NCI-H1930 (cell line): ENCODE measurements at places on chromosomes 13 and 19.

DNA sequence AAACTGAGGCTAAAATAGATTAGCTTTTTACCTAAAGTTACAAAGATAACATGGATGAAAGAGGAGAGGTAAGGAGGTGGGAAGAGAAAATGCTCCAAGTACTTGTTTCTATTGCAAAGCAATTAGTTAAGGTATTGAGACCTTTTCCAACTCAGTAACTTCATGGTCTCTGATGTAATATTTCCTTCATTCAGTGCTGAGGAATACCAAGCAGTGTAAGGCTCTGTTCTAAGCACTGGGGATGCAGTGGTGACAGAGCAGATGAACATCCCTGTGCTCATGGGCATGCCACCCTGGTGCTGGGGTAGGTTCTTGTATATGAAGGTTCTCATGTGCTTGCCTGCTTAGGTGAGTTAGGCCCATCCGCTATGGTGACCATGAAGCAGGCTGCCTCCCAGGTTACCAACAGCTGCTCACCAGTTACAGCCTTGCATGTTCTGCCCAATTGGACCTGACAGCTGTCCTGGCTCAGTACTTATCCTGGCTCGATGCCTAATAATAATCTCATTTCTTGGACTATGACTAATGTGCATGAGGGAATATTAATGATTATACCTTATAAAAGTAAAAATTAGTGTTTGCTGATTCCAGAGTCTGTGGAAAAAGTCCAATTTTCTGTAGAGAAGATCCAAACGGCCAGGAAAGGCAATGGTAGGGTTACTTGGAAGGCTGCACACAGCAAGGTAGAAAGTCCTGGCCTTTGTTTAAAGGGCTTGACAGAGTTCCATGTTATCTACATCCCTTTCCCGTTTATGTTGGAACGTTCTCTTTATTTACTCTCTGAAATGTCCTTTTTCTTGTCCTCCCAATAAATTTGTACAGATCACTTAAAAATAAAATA is 48.3 kb downstream of the LATS2 start:
- DNase-seq: no peak

- DNase-seq: no peak
These were observed 924 bp downstream of the RGCC start for GRCh38 chr13:41458187-41458760.

DNA sequence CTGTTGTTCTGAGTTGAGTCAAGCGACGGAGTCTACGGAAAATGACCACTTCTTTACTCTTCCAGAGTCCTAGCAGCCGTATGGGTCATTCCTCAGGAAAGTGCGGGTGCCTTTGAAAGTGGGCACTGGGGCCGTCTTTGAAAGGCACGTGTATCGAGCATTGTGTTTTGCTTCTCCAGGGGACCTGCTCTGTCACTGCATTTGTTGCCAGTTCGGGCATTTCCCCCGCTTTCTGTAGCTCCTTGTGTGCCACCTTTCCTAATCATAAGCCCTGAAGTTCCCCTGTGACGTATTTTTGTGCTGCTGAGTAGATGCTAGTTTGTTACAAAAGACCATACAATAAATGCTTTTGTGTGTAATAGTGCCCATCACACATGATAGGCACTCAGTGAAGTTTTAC is 24.4 kb downstream of the SPATA13 start:
- no peak for DNase-seq

DNA sequence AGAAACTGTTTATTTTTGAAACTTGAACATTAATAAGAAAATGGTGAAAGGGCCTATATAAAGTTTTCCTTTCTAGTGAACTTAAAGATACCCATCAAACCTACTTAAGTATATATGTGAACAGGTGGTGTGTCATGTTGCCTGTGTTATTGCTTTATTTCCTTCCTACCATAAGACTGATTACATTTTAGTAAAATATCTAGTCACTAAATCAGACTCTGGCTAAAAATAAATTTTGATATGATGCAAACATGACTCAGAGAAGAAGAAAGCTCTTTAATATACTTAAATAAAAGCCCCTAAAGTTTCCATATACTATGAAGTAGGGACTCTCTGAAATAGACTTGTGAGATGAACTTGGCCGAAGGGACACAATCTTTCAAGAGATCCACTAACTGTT is 35.1 kb upstream of the FBXL3 start:
- no peak for DNase-seq

DNA sequence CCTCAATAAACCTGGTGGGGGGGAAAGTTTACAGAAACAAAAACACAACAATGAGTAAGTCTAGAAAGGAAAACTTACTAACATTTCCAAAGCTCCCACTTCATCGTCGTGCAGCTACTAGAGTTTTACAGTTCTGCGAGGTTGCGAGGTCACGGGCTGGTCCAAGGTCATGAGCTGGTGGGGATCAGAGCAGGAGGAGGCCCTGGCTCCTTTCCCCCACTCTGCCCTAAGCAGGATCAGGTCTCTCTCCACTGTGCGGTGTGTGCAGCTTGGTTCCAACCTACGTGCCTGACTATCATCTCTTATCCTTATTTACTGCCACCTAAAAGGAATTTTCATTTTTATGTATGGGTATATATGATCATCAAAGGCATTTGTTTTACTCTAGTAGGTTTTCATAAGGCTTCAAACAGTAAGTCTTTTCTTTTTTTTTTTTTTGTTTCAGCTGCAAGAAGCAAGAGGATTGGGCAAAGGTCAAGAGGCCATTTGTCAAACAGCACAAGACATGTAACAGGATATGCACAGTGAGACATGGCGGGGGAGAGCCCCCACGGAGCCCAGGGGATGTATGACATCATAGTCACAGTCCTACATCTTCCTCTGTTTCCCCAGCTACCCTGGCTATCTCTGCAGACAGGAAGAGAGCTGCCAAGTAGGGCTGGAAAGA is 76.6 kb upstream of the POMP start:
- no peak for DNase-seq

DNA sequence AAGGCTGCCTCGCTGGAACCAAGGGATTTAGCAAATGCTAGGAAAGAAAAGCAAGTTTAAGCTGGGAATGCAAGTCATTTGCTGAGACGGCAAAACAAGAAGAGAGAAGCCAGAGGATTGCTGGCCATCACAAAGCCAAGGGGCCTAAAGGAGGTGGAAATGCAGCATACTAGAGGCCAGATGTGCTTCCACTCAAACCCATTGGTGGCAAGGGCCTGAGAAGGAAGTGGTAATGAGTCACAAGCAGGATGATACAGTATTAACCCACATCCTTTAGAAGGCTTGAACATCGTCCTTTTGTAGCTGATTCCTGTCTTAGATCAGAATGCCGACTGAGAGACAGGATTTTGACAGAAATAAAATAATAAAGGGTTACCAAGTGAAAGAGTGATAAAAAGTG is 68.2 kb downstream of the ITGBL1 start:
- DNase-seq: no peak

DNA sequence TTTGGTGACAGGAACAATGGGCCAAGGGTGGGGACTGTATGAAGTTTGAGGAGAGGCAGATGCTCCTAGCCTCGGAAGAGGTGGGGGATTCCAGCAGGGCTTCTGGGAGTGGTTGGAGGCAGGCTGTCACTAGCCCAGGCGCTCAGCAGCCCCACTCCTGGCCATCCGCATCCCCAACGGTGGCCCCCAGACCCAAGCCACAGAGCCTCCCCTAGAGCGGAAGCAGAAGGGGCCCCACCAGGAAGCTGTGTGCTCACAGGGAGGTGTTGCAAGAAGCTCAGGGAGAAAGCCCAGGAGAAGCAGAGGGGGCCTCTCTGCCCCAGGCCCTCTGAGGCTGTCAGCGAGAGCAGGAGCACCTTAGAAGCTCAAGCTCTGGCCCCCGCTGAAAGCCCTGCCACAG is 8.3 kb downstream of the PRAM1 start:
- no peak for DNase-seq

GRCh38 chr13:58025821-58026220 is 394.3 kb downstream of the PCDH17 start:
- no peak for DNase-seq
